ENCODE measurements at places on chromosomes 3 and 15.

DNA sequence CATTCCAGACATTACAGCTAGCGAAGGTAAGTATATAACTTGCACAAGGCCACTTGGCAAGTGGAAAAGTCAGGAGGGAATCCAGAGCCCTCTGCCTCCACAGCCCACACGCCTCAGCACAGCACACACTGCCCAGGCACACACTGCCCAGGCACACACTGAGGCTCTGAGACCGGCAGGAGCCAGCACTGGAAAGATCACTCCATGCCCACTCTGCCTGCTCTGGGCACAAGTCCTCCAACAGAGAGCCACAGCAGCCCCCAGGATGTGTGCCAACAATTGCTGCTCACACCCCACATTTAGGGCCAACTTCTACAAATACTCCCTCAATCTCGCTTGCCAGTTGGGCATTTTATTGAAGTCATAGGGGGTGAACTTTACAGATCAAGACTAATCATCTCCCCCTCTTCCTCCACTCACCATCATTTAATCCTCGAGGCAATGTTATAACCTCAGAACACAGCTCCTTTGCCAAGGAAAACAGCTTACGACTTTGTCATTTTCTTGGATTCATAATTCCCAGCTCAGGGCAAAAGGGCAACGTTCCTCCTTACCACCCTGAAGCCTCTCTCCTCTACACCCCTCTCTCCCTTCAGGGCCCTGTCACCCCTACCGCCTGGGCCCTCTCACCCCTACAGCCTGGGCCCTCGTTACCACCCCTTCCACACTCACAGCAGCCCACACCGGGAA is 53.0 kb upstream of the TPM1 start:
- no peak for ATAC-seq

DNA sequence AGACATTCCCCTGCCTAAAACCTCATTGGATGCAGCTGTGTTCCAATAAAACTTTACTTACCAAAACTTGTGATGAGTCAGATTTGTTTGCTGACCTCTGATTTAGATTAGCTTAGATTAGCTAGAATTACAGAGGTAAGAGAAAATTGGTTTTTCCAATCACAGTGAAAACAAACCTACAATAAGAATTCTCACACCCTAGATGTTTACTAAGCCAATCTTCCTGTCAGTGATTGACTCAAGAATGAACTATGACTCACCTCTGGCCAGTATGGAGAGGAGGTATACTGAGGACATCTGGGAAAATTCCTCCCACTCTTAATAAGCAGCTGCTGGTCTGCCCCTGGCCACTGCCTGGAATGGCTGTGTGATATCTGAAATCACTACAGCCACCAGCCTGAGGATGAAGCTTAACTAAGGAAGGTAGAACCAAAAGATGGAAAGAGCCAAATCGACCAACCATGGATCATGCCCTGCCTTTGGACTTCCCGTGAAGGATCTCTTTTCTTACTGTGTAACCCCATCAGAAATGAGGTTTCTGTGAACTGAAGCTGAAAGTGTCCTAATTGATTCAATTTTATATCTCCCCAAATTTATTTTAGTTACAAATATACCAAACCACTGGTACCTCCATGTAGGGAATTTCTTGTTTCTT is 19.0 kb upstream of the GHSR start:
- ATAC-seq, result no peak

DNA sequence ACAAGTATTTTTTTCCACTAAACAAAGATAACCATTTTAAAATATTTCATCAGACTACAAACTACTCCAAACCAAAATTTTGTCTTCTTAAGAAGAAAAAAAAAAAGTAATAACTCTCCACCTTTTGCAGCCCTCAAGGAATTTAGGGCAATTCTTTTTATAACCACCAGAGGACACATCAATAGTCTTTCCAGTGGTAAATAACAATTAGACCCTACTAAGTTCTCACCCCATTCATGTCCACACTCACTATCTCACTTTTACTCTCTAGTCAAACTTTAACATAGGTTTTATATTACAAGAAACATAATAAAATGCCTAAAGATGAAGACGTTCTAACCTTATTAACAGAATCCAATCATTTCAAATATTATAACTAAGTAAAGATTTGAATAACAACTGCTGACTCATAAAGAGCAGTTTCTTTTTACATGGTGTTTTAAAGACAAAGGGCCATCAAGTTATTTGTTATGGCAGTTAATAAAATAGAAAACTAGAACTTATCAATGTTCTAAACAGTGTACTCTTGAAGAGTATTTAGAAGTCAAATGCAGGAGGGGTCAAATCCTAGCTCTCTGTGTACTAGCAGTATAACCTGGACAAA is 33.0 kb downstream of the CCDC39 start:
- ATAC-seq, result no peak

GRCh38 chr15:42120285-42120684 is 25.9 kb upstream of the PLA2G4D start:
- ATAC-seq, result no peak

DNA sequence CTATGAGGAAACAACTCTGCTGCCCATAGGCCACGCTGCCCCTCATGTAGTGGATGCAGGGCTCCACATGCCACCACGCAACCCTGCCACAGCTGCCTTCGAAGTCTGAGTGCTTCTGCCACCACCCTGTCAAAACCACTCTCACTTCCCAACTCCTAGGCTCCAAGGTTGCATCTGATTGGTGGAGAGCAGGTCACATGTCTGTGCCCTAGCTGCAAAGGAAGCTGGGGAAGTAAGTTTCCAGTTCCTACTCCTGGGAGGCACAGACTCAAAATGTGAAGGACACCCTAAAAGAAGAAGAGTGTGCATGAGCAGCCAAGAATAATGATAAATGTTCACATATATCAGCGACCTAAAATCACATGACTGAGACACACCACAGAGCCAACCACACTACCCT is 31.9 kb upstream of the TICRR start:
- no peak for ATAC-seq

GRCh38 chr3:133380481-133381225 is 19.2 kb upstream of the BFSP2 start:
- ATAC-seq, result no peak

DNA sequence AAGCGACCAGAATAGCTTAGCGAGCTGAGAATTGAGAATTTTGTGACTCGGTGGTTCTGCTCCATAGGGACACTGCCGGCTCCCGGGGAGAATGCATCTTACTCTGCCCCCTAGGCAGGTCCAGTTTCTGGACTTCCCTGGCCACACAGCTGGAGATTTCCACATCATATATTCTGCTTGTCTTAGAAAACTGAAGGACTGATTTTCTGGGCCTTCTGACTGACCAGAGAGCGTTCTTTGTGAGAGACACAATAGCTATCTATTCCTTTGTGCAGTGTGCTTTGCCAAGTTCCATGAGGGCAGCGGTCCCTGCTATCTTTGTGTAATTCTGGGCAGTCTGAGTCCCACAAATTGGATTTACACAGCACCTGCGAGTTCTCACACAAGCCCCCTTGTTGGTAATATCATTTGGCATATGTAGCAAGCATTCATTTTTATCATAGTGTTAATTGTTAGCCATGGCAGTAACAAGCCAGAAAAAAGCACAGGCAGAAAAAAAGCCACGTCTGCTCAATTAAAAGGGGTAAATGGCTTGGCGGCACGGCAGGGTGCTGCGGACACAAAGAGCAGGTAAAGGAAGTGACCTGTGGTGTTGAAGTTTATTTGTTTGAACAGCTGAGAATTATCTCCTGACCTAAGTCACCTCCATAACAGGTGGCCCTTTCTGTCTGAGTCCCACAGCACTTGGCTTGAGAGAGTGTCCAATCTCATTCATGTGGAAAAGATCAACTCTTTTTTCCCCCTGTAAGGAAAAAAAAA is 688.7 kb downstream of the TUSC7 start:
- no peak for ATAC-seq

DNA sequence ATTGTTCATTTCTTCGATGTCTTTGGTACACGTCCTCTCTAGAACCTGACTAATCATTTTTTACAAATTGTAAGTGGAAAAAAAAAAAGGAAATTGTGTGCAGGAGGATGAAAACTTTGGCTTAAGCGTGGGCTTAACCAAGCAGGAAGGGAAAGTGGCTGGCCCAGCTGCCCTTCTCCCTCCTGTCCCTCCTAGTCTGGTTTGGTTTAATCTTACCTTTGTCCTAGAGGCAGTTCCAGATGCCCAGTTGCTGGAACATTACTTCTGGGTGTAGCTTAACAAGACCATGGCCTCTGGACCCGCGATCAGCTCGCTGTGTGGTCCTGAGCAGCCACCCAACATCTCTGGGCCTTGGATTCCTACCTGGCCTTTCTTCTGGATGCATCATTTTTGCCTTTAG is 15.4 kb downstream of the PAQR5 start:
- no peak for ATAC-seq

DNA sequence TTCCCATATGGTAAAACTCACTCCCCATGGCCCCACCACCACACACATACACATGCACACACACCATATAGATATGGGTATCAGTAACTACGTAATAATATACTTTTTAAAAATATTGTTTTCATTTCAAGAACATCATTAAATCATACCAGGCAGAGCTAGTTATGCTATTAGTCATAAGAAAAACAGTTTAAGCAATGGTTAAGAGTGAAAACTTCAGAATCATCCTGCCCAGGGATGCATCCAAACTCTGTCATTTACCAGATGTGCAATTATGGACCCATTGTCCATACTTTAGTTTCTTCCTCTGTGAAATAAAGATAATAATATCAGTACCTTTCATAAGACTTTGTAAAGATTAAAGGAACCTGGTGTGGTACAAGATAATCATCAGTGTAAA is 608.3 kb downstream of the RBMS3 start:
- no peak for ATAC-seq

DNA sequence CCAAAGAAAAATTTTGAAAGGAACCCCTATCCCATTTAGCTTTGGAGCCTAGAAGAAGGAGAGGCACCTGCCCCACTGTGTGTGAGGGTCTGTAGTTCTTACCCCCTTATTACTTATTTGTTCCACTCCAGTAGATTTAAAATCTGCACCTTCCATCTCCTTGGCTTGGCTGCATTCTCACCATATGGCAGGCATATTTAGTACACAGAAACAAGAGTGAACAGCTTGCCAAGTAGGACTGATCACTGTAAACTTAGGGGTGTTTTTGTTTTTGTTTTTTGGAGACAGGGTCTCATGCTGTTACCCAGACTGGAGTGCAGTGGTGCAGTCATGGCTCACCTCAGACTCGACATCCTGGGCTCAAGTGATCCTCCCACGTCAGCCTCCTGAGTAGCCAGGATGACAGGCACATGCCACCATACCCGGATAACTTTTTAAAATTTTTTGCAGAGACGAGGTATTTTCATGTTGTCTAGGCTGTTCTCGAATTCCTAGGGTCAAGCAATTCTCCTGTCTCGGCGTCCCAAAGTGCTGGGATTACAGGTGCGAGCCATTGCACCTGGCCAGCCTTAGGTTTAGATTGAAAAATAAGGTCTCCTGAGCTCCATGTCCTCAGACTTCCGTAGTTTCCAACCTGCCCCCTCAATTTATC is 14.1 kb upstream of the ANXA2 start:
- ATAC-seq, result no peak

DNA sequence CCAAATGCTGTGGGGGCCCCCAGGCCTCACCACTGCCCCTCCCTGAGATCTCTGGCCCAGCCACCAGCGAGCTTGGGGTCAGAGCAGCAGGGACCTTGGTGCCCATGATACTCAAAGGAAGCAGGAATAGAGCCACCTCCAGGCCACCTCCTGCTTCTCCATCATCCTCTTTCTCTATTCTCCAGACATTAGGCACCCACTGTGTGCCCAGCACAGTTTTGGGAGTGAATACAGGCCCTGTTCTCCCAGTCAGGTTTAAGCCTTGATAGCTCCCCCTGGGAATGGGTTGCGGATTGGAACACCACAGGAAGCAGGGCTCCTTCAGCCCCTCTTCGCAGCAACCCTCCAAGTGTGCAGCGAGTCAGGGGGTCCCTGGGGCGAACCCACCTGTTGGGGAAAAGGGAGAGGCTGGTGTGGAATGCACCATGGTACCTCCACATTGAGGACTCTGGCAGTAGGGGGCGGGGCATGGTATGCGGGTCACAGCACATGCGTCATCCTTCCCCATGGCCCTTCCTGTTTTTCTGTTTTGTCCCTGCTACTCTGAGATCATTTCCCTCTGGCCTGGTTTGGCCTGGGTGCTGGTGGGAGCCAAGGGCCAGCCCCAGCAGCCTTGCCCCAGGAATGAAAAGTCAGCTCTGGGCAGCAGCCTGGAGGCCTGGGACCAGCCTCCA is 14.2 kb upstream of the SEMA3B start:
- ATAC-seq, result no peak

- ATAC-seq, result no peak
Measured at GRCh38 chr3:58531956-58532355, 5.0 kb downstream of the ACOX2 start.

DNA sequence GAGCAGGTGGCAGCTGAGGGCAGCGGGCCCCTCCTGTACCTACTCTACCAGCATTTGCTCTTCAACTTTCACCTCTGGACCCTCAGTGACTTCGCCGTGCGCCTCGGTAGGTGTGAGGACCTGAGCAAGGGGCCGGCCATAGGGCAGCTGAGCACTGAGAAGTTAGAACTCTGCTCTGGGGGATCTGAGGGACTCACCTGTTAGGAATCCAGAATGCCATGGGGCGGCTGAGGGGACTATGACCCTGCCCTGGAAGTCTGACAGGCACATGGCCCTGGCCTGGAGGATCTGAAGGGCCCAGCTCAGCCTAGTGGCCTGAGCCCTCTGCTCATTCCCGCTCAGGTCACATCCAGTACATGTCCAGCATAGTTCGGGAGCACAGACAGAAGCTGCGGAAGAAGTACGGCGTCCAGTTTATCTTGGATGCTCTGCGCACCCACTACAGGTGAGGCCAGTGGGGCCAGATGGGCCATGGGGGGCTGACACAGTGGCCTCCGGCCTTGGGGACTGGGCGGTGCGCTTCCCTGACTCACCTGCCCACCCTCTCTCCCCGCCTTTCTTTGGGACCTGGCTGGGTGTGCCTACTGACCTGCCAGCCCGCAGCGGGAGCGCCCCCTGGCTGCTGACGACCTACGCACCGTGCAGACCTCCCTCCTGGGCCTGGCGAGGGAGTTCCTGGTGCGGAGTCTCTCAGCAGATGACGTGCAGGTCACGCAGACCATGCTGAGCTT is 18.8 kb downstream of the NBEAL2 start:
- ATAC-seq, result peak; percentile 75

DNA sequence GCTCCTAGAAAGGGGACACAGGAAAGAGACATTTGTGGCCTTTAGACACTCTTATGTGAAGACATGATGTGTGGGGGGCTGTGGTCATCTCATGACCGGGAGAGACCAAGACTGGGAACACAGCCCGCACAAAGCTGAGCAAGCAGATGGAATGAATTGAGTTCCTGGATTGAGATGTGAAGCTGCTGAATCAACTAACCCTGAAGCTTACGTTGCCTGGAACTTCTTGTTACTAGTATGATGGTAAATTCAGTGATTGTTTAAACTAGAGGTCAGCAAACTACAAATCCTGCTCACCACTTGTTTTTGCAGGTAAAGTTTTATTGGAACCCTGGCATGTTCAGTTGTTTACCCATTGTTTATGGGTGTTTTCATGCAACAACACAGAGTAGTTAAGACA is 83.4 kb upstream of the BHLHE40 start:
- ATAC-seq, result no peak

- no peak for ATAC-seq
Measured at GRCh38 chr3:107663266-107663665, 140.5 kb downstream of the BBX start.

- ATAC-seq, result no peak
Measured at GRCh38 chr3:190096345-190096744, 24.4 kb downstream of the P3H2 start.

Measured in stimulated activated memory B cell treated with anti-CD40 and anti-IgM and Interleukin-4, amounts not matched to agents 10 μg/mL and 1 μg/mL and 100 μg/mL, for 72 hours (primary cell).